ENCODE measurements at places on chromosomes 7 and 10.

DNA sequence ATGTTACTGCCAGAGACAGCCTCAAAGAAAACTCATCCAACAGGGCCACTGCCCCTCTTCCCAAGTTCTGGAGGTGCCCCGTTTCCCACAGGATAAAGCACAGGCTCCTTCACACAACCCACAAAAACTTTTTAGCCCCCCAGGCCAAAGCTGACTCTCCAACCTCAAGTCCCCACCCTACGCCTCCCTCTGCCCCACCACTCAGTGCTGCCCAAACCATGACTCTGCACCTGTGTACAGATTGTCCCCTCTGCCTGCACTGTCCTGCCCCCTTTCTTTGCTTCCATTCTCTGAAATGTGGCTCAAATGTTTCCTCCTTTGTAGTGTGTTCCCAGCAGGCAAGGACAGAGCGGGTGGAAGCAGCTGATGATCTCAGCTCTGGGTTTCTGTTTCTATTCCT, 284.0 kb downstream of the GRID1 start:
- no peak for DNase-seq

DNA sequence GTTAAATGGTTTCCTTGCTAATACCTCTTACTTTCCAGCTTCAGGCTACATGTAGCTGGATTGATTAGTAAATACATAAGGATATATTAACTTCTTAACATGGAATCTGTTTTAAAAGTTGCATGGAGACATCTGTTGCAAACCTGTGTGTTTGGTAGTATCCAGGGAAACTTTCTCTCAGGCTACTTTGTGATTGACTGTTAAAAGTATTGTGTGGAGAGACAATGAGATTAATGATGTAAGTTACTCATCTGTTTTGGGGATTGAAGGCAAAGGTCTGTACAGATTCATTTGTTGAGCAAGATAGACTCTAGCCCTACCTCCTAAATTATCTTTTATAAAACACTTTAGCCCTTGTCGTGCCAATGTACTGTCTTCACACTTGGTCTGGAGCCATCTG, 6.6 kb downstream of the CREB5 start:
- no peak for DNase-seq

GRCh38 chr10:78035933-78036583, 2.4 kb downstream of the RPS24 start:
- no peak for DNase-seq

DNA sequence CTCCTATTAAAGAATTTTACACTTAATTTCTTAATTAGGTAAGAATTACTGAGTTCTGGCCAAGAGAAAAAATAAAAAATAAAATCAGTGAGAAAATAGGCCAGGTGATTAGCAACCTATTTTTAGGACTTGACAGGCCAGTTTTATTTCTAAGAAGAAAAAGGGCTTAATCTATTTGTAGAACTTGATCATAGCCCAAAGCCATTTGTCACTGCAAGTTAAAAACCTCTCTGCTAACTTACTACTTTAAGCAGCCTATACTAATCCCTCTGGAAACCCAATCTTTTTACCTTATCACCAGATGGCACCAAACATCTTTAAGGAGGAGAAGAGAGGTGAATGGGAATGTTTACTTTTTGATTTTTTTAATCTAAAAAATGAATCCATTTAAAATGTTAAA, 222.1 kb upstream of the RHOBTB1 start:
- DNase-seq, result no peak

GRCh38 chr7:148906707-148907498, 22.8 kb upstream of the EZH2 start:
- DNase-seq, result no peak
